ENCODE measurements at places on chromosomes 13 and 19.

DNA sequence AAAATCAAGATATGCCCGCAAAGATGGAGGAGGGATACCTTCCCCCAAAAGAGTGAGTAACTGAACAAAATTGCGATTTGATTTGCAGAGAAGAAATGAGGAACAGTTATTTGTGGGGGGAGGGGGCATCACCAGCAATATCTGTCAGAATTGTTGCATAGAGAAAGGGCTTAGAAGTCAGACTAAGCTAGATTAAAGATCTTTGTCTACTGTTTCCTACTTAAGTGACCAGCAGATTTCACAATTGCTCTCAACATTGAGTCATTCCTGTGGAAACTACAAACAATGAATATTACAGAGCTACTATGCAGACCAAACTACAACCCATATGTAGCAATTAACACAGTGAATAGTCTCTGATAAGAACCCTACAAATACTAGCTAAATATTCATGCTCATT, 27.4 kb downstream of the FPR3 start:
- no peak for DNase-seq

GRCh38 chr13:23231241-23231640, 50.5 kb downstream of the SGCG start:
- DNase-seq, result no peak

GRCh38 chr13:30791354-30792001, 56.1 kb downstream of the ALOX5AP start:
- DNase-seq, result no peak

- peak; percentile 90 for DNase-seq
These were observed 4.6 kb upstream of the RFXAP start for GRCh38 chr13:36814465-36814864.

DNA sequence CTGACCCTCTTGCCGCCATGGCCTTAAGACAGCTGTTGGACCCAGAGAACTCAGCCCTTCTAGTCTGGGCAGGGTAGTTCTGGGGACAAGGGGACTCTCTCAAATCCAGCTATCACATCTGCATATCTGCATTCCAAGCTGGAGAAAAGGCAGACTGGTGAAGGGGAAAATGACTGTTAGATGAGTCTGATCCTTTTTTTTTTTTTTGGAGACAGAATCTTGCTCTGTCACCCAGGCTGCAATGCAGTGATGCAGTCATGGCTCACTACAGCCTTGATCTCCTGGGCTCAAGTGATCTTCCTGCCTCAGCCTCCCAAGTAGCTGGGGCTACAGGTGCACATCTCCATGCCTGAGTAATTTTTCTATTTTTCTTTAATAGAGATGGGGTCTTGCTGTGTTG, 114.3 kb downstream of the SIPA1L3 start:
- no peak for DNase-seq

DNA sequence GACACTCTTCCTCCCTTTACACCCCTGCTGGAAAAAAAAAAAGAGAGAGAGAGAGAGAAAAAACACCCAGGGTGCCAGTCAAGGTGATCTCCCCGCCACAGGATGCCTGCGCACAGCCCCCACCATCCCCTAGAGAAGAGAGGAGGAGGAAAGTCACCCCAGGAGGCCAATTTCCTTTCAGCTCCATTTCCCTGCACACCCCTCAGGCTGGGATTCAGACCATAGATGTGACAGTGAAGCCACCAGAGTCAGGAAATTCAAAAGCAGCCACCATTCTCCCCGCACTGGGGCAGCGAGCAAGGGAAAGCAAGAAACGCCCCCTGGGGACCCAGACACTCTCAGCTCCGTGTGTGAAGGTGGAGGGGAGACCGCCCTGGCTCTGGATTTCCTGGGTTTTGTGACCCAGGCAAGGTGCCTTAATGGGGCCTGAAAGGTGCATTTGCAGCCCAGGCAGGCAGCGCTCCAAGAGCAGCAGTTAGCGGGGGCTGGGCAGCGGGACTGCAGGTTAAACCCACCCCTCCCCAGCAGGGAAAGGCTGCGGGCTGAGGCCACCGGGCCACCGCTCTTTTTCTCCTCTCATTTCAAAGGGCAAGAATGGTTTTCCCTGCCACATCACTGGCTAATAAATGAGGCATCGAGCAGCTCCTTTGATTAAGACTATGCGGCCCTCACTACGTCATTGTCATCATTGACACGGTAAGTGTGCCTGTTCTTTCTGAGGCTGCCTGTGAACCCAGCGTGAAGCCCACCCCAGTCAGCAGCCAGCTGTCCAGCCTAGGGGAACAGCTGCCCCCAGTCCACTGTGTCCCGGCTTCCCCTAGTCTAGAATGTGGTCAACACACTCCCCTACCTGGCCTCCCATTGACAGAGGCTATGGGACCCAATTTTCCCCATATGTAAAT, 83.8 kb upstream of the TM9SF2 start:
- no peak for DNase-seq

GRCh38 chr13:112867301-112867711, 101.7 kb upstream of the MCF2L start:
- no peak for DNase-seq

GRCh38 chr13:36130552-36131221, 495 bp downstream of the DCLK1 start:
- peak; percentile 31 for DNase-seq

DNA sequence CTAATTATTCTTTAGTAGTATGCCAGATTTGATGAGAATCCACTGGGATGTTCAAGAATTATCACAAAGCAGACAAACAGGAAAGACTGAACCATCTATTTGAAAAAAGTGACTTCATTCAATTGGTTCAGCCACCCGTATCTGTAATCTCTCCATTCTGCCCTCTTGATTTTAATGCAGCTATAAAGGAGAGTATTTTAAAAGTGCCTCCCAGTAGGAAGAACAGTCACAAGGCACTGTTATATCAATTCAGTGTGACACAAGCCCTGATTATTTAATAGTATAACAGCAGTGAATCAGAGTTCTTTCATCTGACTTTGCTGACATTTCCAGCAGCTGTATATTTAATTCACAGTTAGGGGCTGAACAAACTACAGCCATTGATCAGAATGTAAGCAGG, 77.3 kb upstream of the SLAIN1 start:
- no peak for DNase-seq

GRCh38 chr19:51509823-51510660, 8.4 kb upstream of the SIGLEC12 start:
- no peak for DNase-seq

DNA sequence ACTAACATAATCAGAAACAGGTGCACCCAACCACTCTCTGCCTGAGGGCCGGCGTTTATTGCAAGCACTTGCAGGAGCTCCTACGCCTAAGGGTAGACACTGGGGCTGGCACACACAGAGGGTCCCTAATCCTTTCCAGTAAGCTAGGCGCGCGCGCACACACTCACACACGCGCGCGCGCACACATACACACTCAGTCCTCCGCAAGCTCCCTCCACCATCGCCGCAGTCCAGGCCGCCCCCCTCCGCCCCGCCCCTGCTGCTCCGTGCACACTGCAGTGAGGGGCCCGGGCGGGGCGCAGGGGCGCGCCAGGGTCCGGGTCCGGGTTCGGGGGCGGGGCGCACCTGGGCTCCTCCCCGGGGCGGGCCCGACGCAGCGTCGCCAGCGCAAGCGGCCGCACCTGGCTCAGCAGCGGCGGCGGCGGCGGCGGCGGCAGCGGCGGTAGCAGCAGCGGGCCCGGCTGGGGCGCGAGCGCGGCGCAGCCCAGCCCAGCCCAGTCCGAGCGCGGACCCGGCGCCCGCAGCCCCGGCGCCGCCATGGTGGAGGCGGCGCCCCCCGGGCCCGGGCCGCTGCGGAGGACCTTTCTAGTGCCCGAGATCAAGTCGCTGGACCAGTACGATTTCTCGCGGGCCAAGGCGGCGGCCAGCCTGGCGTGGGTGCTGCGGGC, at the start of gene CAMSAP3:
CAMSAP3 (plus strand) TSS at position 398 of the 668 bp plus-strand sequence; CDS start at position 538, 140 bp downstream.
- peak; percentile 81 for DNase-seq
